ENCODE measurements at places on chromosomes 12 and 14.
A peak's percentile ranks its signal among the peaks of the same experiment; 100 is the strongest.

GRCh38 chr12:115313929-115314328, 630.0 kb upstream of the TBX3 start:
- peak; percentile 31 for DNase-seq

GRCh38 chr12:6936636-6937480, 6.8 kb upstream of the RNU7-1 start:
- DNase-seq, result no peak

DNA sequence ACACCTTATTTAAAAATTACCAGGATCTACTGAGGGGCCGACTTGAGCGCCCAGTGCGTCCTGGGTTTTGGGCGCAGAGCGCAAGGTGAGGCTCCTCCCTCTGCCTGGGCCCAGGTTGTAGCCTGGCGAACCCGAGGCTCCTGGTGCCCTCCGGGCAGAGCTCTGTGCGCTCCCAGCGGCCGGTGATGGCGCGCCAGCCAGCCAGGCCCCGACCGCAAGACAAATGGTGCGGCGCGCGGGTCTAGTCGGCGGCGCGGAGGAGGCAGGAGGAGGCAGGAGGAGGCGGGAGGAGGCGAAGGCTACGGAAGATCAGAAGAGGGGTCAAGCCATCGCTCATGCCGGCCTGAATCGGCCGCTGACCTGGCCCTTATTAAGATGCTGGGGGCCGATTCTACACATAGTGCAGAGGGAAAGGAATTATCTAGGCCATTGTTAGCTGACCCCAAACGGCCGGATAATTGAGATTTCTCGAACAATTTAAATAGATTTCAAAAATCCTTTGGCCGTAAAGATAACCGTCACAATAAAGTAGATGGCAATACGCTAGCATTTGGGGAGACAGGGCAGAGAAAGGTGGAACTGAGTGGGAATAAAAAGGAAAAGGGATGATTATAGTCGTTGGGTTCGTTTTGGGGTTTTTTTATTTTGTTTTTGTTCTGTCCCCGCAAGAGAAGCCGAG, 2.8 kb downstream of the TBX5 start:
- DNase-seq, result no peak

GRCh38 chr14:102279688-102280348, 25.1 kb downstream of the MOK start:
- DNase-seq, result peak; percentile 77

DNA sequence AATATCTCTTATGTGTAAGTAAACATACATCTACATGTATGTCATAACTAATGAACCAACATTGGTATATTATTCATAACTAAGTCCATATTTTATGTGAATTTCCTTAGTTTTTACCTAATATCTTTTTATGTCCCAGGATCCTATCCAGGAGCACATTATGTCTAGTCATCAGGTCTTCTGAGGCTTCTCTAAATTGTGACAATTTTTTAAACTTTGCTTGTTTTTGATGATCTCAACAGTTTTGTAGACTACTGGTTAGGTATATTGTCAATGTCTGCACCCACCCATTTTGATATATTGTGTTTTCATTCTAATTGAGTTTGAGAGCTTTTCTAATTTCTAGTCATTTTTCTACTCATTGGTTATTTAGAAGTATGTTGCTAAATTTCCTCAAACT, 288.2 kb upstream of the DIO3 start:
- no peak for DNase-seq

DNA sequence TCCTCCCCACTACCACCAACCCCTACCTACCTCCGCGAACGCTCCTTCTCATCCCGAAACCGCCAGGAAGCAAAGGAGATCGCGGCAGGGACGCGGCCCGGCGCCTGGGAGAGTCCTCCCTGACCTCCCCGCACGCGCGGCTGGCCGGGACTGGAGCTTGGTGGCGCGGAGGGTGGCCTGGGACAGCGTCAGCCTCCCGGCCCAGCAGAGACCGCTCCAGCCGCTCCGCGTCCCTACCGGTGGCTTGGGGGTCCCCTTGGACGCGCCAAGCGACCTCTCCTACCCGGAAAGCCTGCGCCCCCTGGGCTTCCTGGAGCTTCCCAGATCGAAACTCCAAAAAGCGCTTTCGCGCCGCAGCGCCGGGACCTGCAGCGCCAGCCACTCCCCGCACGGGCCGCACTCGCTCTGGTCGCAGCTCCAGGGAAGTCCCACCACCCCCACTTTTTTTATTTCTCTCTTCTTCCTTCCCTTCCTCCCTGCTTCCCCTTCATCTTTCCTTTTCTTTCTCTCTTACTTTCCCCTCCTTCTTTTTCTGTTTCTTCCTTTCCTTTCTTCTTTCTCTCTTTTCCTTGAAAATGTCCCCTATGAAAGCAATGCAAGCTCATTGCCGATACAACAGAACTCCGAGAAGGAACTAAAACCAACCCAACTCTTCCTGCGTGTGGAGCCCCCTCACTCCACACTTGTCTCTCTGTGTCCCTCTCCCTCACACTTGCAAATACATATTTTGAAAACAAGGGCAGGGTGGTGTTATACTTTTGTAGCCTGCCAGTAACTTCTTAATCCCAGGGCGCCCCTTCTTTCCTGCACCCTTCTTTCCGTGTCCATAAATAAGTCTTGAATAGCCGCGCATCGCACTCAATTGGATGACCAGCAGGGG, 3.8 kb downstream of the DIO3 start:
- no peak for DNase-seq

GRCh38 chr14:93011650-93012325, 88.8 kb downstream of the CHGA start:
- DNase-seq, result no peak

- no peak for DNase-seq
Observed at GRCh38 chr14:68542346-68542745, 250.5 kb downstream of the ZFP36L1 start.

GRCh38 chr12:54191550-54192022, 2.8 kb upstream of the SMUG1 start:
- DNase-seq, result peak; percentile 65

DNA sequence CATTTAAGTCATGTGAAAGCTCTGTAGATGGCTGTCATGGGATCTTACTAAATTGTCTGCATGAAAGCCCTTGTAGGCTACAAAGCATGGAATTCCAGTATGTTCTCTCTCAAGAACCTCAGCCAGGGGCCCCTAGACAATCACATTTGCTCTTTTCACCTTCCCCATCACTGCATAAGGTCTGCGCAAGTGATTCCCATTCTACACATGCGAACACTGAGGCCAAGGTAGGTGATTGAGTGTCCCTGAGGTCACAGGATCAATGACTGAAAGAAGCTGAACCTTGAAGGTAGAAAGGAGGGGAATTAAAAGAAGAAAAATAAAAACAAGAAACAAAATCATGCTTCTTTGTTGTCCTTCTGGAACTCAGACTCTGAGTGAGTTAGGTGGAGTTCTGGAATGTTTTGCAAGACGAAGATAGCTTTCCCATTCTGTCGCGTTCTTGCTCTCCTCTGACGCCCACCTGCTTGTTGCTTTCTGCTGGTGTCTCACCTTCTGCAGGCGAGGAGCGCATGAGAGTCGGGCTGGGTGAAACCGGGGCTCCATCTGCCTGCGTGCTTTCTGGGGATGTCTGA, 79.9 kb downstream of the SPRING1 start:
- no peak for DNase-seq

- no peak for DNase-seq
Observed at GRCh38 chr12:49854976-49855375, 12.1 kb upstream of the BCDIN3D start.

DNA sequence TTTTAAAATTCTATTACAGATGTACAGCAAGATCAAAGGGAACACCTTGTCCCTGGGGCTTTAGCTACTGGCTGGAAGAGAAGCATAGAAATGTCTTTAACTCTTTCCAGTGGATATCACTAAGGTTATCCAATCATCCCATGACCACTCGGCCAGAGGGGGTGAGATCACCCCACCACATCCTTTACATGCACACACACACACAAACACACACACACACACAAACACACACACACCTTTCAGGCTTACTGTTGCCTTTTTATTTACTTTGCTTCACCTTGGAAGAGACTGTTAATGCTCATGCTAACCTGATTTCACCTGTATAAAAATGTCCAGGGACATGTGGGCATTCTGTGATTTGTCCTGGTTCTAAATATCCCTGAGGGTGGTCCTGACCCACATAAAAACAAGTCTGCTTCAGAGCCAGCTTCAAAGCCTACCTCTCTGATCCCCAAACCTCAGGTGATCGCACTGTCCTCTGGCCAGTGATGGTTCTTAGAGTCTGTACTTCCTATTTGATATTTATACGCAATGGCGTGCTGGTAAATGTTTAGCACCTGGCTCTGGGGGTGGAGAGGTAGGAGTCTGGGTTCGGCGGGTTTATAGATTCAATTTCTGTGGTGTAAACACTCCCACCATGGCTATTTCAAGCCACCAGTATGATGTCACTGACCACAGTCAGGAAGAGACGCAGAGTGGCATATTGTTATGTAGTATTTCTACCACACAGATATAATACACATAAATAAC, 166.1 kb upstream of the EEA1 start:
- DNase-seq, result no peak

DNA sequence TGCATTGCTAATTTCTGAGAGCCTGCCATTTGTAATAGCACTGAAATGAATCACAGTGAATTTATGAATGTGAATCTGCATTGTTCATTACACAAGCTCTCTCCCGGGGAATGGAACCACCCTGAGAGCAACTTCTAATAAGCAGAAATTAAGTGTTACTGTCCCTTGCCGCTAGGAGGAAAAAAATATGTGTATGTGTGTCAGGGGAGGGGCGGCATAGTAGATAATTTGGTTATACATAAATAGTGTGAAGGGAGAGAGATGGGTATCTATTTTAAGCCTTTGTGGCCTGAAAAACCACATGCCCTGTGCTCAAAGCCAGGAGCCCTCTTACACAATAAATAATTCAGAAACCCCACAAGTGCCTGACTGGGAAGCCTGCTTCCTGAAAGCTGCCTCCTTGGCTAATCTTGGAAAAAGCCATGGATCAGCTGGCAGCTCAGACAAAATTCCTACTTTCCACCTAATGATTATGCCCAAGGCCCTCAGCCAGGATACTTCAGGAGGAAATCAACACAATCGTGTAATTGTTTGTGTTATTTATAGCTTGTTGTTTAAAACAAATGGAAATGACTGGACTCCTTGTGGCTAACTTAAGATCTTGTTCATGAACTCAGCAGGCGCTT, 366.2 kb upstream of the KITLG start:
- DNase-seq, result peak; percentile 50

GRCh38 chr14:32078023-32078857, 1.1 kb downstream of the ARHGAP5 start:
- DNase-seq, result no peak

GRCh38 chr12:89161557-89161956, 190.7 kb downstream of the DUSP6 start:
- DNase-seq, result no peak

DNA sequence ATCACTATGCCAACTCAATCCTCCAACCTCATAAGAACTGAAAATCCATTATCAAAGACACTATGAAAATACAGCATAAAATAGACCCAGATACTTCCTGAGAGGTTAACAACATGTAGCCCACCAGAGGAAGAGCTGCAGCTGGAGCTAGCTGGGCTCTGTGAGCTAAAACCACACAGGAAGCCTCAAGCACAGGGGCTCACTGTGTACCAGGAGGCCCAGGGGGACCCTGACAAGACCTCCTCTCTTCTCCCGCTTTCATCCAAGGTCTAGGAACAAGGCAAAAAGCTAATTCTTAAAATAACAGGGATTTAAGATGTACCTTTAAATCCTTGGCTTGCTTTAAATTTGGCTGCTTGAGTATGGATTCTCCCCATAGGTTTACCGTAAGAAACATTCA, 53.6 kb downstream of the EIF2S3B start:
- no peak for DNase-seq

DNA sequence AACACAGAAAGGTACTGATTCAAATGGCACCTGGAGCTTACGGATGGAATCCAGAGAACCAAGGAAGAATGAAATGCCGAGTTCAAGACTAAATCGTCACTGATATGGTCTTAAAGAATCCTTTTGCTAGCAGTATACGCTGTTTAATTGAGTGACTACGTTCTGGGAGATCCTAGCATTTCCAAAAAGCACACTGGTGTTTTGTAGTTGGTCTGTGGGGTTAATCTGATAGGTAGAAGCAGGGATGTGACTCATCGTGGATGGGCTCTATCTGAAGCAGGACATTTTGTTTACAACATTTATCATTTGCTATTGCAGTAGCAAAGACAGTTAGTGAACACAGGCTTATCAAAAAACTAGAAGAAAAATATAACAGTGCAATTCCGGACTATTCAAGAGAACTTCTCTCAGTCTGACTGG, 169.2 kb upstream of the HMGA2 start:
- DNase-seq, result no peak

DNA sequence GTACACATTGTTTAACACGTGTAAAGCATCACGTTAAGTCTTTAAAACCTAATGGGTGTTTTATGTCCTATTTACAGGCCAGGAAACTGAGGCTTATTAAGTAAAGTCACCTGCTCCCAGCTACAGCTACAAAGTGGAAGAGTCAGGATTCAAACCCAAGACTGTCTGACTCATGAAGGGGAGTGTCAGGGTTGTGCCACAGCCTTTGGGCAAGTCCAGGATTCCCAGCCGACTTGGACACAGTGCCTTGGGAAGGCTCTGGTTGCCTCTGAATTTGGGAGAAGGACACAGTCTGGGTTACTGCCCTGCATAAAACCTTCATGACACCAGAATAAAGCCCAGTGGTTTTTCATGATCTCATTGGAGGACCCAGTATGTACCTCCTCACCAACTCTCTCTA, 7.3 kb downstream of the RNU4-2 start:
- no peak for DNase-seq
